ENCODE measurements at places on chromosomes 1 and 21.

DNA sequence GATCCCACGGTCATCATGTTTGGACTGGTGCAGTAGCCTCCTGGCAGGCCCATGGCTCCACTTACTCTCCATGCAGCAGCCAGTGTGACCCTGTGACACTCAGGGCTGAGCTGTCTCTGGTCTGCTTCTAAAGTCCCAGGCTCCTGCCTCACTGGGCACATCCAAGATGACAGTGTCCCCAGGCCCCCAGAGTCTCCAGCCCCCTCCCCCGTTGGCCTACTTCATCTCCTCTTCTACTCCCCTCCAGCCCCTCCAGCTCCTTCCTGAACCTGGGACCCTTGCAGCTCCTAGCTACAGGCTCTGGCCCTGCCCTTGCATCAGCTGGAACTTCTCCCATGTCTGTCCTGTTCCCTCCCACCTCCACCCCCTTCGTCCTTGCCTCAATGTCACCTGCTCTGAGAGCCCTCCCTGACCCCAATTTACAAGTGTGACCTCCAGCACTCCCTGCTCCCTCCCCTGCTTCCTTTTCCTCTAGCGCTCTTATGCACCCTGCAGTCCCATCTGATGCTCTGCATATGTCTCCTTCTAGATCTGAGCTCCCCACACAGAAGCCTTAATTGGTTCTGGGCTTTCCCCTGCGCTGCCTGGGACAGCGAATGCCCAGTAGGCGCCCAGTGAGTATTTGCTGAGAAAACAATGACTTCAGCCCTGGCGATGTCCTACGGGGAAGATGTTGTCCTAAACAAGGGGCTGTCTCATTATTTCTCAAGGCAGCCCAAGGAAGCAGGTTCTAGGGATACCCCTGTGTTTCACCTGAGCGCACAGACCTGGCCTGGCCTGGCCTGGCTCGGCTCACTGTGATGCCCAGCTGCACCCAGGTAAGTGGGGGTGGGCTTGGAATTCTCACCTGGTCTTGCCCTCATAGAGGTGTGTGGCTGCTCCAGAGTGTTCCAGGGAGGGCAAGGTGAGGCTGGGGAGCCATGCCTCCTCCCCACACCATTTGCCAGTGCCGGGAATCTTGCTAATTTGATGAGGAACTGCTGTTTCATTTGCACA lies 600.6 kb downstream of the PTPRU start:
- no peak overlapping the region for H3K4me3 ChIP-seq
- no peak overlapping the region for H3K27ac ChIP-seq
- no peak for DNase-seq

- H3K27me3 ChIP-seq, result peaks cover 15% of the 10 kb centered on the region
- H3K4me1 ChIP-seq, result peaks cover 2% of the 10 kb centered on the region
- no peak overlapping the region for H3K4me3 ChIP-seq
- H3K36me3 ChIP-seq, result no peaks in the 10 kb centered on the region
- no peak for DNase-seq
- no peak overlapping the region for H3K27ac ChIP-seq
Observed at GRCh38 chr1:203405703-203406438, 54.9 kb upstream of the FMOD start.

DNA sequence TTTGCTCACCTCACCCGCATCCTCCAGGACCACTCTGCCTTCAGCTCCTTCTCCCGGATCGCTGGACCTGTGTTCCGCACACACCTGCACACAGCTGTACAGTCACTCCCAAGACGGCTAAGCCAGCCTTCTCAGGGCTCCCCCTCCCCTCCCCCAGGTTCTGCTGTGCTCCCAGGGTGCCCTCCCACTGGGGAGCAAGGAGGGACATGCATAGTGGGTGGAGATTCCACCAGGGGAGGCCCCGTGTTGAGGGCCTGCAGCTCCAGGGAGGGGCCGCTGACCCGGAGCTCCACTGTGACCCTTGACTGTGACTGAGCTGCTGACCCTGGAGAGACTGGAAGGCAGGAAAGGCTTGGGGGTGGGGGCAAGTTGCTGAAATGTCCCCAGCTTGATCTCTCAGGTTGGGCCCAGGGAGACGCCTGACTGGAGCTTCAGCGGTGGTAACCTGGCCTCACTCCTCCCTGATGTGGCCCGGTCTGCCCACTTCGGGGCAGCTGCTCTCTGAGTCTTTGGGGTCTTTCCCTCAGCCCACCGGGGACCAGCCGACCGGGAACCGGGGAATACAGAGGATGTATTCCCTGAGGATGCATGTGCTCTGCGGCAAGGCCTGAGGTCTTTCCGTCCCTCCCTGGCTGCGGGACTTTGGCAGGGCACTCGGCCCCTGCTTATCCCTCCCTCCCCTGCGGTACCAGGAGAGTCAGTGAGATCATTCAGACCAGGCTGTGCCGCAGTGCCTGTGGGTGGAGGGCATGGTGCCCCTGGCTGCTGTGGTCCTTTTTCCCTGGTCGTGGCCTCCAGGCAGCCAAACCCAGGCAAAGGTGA lies 28.6 kb upstream of the PLCH2 start:
- no peak for DNase-seq
- H3K4me1 ChIP-seq, result no peaks in the 10 kb centered on the region
- peaks cover 10% of the 10 kb centered on the region for H3K27me3 ChIP-seq
- no peak overlapping the region for H3K4me3 ChIP-seq
- no peaks in the 10 kb centered on the region for H3K36me3 ChIP-seq

GRCh38 chr1:31798433-31799195 lies 17.2 kb downstream of the SPOCD1 start:
- H3K27me3 ChIP-seq, result no peaks in the 10 kb centered on the region
- no peak overlapping the region for H3K4me3 ChIP-seq
- H3K27ac ChIP-seq, result no peak overlapping the region
- no peaks in the 10 kb centered on the region for H3K36me3 ChIP-seq
- peaks cover 12% of the 10 kb centered on the region for H3K4me1 ChIP-seq

GRCh38 chr1:207885129-207886032 lies 25.5 kb downstream of the CD34 start:
- H3K36me3 ChIP-seq, result no peaks in the 10 kb centered on the region
- H3K27me3 ChIP-seq, result peaks cover 2% of the 10 kb centered on the region
- peaks cover 32% of the 10 kb centered on the region for H3K4me1 ChIP-seq

Measured in activated naive CD8-positive, alpha-beta T cell treated with anti-CD3 and anti-CD28 coated beads, Interleukin-2, amount 50 U/mL, for 24 hours (primary cell).